ENCODE measurements at places on chromosomes 2 and 18. TPM values are rescaled to one million over a fixed set of nuclear protein-coding genes. Genes with fewer than 3 reads are reported as not detected.

Gene GPD2
- total RNA-seq, result 92.8 TPM

Gene ALPP
- total RNA-seq, result under 0.01 TPM

Gene OTX1
- total RNA-seq, result 0.29 TPM

Gene INPP4A
- 18.8 TPM for total RNA-seq

Gene MAB21L4
- total RNA-seq, result not detected

Gene TRAK2
- 53.4 TPM for total RNA-seq

Gene NT5DC4
- total RNA-seq, result not detected

Gene FRZB
- 0.44 TPM for total RNA-seq

Gene IL36A
- not detected for total RNA-seq

Gene RETREG2
- 82.5 TPM for total RNA-seq

Gene IL1R1
- 105 TPM for total RNA-seq

Gene MAP2
- total RNA-seq, result 12.8 TPM

Gene MRPS9
- 21.2 TPM for total RNA-seq
